HepG2 (cell line): ENCODE measurements at places on chromosomes 7 and 10. TPM values are rescaled to one million over a fixed set of nuclear protein-coding genes. Genes with fewer than 3 reads are reported as not detected.

Gene ZCWPW1
- total RNA-seq: 2.5 and 2.6 TPM in 2 replicates

Gene EIF5AL1
- total RNA-seq: 0.14 and 0.22 TPM in 2 replicates

Gene NOC3L
- 36.6 and 51.6 TPM in 2 replicates for total RNA-seq

Gene ATP6V0E2
- total RNA-seq: 142 and 203 TPM in 2 replicates

Gene YAE1
- total RNA-seq: 28.3 and 32.9 TPM in 2 replicates

Gene PTF1A
- not detected in 2 replicates for total RNA-seq

Gene LRIT1
- total RNA-seq: not detected in 2 replicates

DNA sequence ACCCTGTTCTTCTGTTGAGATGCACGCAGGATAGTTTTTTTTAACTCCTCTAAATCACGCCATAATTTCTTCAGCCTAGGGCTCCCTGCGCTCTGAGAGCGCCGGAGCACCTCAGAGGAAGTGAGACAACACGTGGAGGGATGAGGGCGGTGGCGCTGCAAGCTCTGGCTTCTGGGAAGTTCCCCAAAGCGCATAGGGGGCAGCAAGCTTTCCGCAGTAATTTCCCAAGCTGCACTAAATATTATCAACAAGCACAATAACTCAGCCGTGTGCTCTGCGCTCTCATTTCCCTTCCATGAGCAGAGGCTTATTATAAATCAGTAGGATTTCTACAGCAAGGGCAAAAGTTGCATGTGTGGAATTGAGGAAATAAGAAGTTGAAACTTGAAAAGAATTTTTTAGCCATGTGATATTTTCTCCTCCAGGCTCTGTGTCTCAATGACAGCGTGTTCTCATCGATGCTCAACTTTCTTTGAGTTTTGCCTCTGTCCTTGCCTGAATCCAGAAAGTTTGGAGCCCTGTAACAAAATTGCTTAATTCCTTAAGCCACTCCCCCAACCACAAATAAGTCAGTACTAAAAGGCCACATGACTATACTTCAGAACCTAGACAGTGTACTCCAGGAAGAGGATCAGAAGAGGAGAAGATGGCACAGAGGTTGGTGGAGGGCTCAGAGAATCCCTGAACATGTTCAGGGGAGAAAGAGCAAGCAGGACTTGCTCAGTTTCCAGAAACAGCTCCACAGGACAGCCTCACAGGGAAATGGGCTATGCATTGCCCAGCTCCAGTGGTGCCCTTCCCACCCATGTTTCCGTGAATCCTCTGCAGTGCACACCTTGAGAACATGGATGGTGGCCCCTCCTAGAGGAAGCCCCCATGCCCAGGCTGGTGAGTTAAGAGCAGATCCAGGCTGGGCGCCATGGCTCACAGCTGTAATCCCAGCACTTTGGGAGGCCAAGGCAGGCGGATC, 221.5 kb upstream of the GHITM start:
- H3K27ac ChIP-seq: no peak overlapping the region
- H3K4me3 ChIP-seq: no peak overlapping the region
- no peaks in the 10 kb centered on the region for H3K36me3 ChIP-seq
- peaks cover 11% of the 10 kb centered on the region for H3K4me1 ChIP-seq
- peak; percentile 12 for DNase-seq
- H3K27me3 ChIP-seq: no peaks in the 10 kb centered on the region

DNA sequence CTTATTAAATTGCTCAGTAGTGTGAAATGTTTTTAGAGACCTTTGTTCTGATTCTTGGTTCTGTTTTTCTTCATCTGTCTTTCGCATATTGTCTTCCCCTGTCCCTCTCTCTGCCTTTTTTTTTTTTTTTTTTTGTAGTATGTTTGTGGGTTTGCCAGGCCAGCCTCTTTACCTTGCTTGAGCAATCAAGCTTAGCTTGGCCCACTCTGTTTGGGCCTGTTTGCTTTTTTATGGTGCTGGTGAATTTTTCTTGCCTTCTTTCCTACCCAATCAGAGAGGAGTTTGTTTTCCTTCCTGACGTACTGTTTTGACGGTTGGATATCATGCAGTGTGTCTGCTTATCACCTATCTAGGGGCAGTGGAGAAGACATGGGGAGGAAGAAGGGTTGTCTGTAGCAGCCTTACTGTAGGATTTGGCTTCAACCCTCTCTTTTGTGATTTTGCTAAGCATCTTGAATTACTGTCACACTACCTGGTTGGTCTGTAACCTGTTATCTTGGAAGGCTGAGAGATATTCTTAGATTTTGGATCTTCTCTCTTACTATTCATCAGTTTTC, 64.0 kb downstream of the BBS9 start:
- no peak for DNase-seq
- H3K27me3 ChIP-seq: no peaks in the 10 kb centered on the region
- H3K27ac ChIP-seq: no peak overlapping the region
- no peak overlapping the region for H3K4me3 ChIP-seq
- H3K36me3 ChIP-seq: no peaks in the 10 kb centered on the region

DNA sequence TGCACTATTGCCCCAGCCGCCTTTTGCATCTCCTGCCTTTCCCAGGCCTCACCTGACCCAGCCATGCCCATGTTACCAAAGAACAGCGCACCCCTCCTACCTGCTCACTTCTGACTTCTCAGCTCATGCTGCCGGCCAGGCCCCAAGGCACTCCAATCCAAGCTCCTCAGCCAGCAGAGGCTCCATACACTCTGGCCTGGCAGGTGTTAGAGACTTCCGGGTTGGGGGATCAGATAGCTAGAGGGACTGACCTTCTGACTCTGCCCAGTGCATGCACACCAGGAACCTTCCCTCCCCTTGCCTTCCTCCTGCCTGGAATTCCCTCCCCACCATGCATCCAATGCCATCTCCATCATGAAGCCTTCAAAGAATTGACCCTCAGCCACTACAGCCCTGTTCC, 56.2 kb upstream of the ZMIZ1 start:
- DNase-seq: no peak
- no peak overlapping the region for H3K27ac ChIP-seq
- H3K4me1 ChIP-seq: peaks cover 22% of the 10 kb centered on the region
- H3K4me3 ChIP-seq: no peak overlapping the region
- H3K27me3 ChIP-seq: peaks cover 6% of the 10 kb centered on the region; the same call in 1 of the 2 replicates
- H3K36me3 ChIP-seq: no peaks in the 10 kb centered on the region

- no peak overlapping the region for H3K4me3 ChIP-seq
- H3K4me1 ChIP-seq: no peaks in the 10 kb centered on the region
- peaks cover 4% of the 10 kb centered on the region; the same call in 1 of the 2 replicates for H3K27me3 ChIP-seq
- H3K36me3 ChIP-seq: no peaks in the 10 kb centered on the region
- H3K27ac ChIP-seq: no peak overlapping the region
Measured at GRCh38 chr10:47061776-47062175, 150.5 kb downstream of the PTPN20 start.

DNA sequence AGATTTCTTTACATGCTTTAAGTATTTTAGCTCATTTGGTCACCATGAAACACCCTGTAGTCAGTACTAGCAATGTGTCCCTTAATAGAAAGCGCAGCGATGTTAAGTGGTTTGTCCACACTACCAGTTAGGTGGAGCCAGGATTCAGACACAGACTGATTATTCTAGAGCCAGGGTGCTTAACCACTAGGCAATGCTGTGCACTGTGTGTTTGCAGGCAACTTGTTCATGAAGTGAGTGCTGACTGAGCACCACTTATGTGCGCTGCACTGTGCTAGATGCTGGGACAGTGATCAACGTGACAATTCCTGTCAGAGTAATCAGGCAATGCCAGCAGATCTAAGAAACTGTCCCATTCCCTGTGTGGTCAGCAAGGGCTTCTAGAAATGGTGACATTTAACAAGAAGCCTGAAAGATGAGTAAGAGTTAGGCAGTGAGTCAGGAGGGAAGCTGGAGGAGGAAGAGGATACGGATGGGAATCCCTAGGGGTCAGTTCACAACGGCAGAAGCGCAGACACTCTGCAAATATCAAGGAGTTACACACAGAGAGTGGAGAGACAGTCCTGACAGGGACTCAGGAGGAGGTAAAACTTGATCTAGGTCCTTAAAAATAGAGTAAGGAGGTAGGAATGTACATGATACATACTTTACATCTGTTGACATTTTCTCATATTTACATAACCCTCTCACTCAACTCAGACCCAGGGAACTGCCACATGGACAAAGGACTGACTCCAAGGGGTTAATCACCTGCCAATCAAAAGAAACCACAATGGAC, 69.7 kb upstream of the EGR2 start:
- H3K4me3 ChIP-seq: no peak overlapping the region
- H3K36me3 ChIP-seq: no peaks in the 10 kb centered on the region
- peak; percentile 15 for DNase-seq
- H3K27me3 ChIP-seq: no peaks in the 10 kb centered on the region; the same call in 1 of the 2 replicates

DNA sequence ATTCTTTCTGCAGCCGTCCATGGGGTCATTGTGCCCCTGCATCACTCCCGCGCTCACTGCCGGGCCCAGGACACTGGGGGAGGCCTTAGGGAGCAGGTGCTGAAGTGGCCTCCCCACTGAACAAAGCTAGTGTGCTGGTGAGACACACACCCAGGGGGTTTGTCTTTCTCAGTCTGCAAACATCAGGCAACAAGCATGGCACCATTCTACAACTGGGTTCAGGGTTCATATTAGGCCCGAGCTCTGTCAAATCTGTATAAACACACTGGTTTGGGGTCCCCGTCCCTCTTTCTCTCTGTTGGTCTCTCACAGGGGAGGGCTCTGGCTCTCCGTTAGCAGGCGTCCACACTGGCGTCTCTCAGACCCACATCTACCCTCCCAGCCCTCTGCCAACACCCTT, 11.1 kb upstream of the PPP2R2D start:
- H3K4me1 ChIP-seq: peaks cover 47% of the 10 kb centered on the region
- no peak overlapping the region for H3K4me3 ChIP-seq
- no peak overlapping the region for H3K27ac ChIP-seq
- no peaks in the 10 kb centered on the region for H3K36me3 ChIP-seq
- peaks cover 3% of the 10 kb centered on the region for H3K27me3 ChIP-seq

- H3K27ac ChIP-seq: peak overlapping the region; percentile 76
- no peaks in the 10 kb centered on the region for H3K27me3 ChIP-seq
- no peak for DNase-seq
Measured at GRCh38 chr10:13347043-13347499, 1.0 kb downstream of the SEPHS1 start.

- peaks cover 47% of the 10 kb centered on the region for H3K4me1 ChIP-seq
- no peak overlapping the region for H3K4me3 ChIP-seq
- DNase-seq: no peak
- no peak overlapping the region for H3K27ac ChIP-seq
Measured at GRCh38 chr10:46077731-46078413, 31.8 kb upstream of the MSMB start.

- no peak for DNase-seq
- no peaks in the 10 kb centered on the region for H3K4me1 ChIP-seq
- H3K4me3 ChIP-seq: no peak overlapping the region
- H3K27me3 ChIP-seq: no peaks in the 10 kb centered on the region
- H3K36me3 ChIP-seq: no peaks in the 10 kb centered on the region
Measured at GRCh38 chr7:16594061-16594460, 51.5 kb downstream of the ANKMY2 start.

- no peaks in the 10 kb centered on the region for H3K27me3 ChIP-seq
- H3K4me3 ChIP-seq: no peak overlapping the region
- H3K27ac ChIP-seq: no peak overlapping the region
- no peaks in the 10 kb centered on the region for H3K36me3 ChIP-seq
- no peak for DNase-seq
- H3K4me1 ChIP-seq: no peaks in the 10 kb centered on the region
Measured at GRCh38 chr10:17453373-17454091, 863 bp downstream of the ST8SIA6 start.

DNA sequence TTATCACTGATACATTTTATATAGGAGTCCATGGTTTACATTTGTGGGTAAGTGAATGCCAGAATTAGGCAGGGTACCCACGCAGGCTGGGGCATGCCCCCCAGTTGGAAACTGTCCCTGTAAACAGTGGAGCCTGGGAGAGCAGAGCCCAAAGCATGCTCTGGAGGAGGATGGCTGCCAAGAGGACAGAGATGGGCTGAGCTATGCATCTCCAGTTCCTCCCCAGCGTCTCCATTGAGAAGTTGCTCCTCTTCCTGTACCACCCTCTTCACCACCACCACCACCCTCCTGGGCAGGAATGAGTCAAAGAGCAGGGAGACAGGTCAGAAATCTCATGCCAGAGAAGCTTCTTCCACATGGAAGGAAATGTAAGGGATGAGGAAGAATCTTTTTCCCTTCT, 67.7 kb upstream of the KMT2E start:
- H3K27me3 ChIP-seq: no peaks in the 10 kb centered on the region
- no peak overlapping the region for H3K4me3 ChIP-seq
- H3K36me3 ChIP-seq: no peaks in the 10 kb centered on the region
- H3K27ac ChIP-seq: no peak overlapping the region
- no peak for DNase-seq

DNA sequence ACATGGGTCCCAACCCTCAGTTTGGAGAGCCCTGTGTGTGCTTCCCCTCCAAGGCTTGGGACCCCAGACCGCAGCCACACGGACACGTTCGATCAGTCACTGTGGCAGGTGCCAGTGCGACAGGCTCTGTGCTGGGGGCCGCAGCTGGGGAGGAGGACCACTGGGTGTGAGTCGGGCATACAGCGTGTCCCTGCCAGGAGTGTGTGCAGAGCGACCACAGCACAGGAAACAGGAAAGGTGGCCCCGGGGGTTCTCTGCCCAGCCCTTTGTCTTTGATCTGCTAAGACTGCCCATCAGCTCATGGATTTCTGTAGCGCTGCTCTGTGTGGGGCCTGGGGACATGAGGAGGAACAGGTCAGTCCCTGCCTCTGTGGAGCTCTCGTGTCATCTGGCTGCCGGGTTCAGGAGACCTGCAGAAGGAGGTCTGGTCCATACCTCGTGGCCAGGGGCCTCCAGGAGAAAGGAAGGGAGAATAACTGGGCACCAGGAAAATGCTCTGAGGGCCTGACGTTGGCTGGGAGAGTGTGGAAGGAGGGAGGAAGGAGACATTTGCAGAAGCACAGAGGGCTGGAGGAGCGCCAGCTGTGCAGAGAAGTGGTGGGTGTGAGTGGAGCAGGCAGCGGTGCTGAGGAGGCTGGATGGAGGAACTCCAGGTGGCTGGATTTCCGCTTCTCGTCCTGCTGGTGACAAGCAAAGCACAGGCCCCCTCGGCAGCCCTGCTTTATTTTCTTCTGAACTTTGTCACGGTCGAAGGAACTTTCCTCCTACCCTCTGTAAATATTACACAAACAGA, 4.1 kb downstream of the NUDT1 start:
- H3K4me3 ChIP-seq: no peak overlapping the region
- no peaks in the 10 kb centered on the region for H3K27me3 ChIP-seq
- no peak overlapping the region for H3K27ac ChIP-seq
- no peak for DNase-seq
- no peaks in the 10 kb centered on the region for H3K36me3 ChIP-seq
- peaks cover 28% of the 10 kb centered on the region for H3K4me1 ChIP-seq
